ENCODE measurements at places on chromosomes 1 and 21.

DNA sequence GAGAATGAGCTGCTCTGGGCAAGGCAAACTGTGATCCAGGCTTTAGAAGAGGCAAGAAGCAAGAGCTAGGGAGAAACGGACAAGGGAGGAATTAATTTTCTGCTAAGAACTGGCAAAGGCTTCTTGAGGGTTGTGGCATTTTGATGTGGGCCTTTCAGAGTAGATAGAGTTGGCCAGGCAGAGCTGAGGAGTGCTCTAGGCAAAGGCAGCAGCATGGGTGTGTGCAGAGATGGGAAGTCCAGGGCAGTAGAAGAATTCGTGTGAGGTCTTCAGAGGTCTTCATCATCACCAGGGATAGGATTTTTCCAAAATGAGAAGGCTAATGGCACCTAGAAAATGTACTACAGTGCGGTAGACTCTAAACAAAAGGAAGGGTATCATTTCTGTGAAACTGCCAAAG is 237.8 kb downstream of the LTN1 start:
- DNase-seq: no peak

DNA sequence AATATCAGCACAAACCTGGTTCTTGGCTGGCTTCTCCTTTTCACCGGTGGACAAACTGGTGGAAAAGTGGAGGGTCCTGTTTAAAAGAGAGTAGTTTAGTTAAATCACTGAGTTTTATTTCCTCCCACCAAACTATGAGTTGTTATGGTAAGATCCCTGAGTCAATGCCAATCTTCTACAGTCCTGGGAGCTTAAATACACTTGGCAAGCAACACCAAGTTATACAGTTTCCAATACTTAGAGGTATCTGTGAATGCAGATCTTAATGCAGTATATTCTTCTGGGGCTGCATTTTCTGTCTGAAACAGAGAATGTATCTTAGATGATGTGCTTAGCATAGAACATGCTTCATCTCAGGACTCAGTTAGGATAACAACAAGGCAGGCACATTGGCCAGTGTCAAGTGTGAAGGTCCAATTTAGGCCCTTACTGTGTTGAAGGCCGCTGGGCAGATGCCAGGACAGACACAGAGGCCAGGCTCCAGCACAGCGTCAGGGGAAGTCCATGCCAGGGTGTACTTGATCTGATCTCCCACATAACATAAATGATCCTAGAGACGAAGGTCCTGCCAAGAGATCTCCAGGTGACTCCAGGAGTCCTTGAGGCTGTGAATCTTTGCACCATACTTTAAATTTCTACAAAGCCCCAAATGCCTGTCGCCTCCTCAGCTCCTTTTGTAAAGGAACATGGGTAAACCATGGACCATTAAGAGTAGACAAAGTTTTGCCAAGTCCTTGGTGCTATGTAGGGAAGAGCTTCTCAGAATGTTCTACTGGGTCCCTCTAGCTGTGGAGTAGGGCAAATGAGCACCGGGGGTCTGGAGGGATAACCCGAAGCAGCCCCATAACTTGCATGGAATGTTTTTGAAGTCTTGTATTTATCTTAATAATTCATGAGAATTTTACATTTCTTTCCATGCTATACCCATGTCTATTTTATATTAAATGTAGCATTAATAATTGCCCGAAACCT is 76.8 kb downstream of the KCNJ15 start:
- no peak for DNase-seq

- no peak for DNase-seq
Measured at GRCh38 chr21:38721055-38721454, 84.7 kb upstream of the ETS2 start.

GRCh38 chr1:152413909-152414308 is at the start of gene CRNN:
Gene CRNN, minus strand, starts transcription at chr1:152414263. Its CDS starts 2,030 bp downstream, at chr1:152412233.
- no peak for DNase-seq

GRCh38 chr1:43763497-43763973 is 56.2 kb downstream of the ST3GAL3 start:
- peak; percentile 63 for DNase-seq

DNA sequence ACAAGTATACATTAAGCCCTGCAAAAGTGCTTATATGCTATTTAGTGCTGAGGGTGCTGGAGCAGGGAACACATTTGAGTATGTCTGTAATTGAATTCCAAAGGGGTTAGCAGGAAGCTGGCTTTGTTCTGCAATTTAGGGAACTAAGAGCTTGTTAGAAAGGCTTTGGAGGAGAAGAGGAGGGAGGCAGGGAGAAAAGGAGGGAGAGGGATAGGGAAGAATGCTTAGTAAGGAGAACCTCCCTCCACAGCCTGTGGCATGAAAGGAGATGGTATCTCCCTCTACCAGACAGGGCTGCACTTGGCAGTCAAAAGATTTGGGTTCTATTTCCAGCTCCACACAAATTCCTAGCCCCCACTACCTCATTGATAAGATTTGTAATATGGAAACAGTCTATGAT is 217.8 kb downstream of the DAB1 start:
- no peak for DNase-seq

GRCh38 chr1:201747261-201747660 is 81.7 kb upstream of the IPO9 start:
- no peak for DNase-seq

DNA sequence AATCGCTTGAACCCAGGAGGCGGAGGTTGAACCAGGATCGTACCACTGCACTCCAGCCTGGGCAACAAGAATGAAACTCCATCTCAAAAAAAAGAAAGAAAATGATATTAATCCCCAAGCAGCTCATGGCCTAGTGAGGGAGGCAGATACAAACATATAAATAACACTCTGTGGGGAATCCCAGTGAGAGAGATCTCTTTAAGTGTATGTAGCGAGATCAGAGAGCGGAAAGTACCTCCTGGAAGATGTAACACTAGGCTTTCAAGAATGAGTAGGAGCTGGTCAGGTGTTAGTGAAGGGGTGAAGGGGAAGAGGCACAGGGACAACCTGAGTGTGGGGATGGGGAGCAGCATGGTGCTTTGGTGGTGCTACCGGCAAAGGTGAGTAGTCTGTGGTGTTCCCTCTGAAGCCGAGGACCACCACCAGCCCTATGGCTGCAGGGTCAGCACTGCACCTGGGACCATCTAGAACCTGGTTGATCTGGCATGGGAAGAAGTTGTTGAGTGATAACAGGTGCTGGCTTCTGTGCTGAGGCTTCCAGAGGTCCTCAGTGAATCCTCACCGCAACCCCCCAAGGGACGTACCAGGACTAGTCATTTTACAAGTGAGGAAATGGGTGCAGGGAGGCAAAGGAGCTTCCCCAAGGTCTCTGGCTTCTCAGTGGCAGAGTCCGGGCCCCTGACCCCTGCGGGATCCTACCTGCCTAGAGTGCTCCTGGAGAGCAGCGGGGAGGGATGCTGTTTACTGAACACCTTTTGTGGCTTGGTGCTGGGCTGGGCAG is 367.6 kb upstream of the VAMP3 start:
- DNase-seq: no peak

GRCh38 chr1:112146201-112146715 is 156.8 kb upstream of the KCND3 start:
- DNase-seq: peak; percentile 88

GRCh38 chr1:201999625-202000238 is 10.7 kb upstream of the ELF3 start:
- DNase-seq: peak; percentile 37

DNA sequence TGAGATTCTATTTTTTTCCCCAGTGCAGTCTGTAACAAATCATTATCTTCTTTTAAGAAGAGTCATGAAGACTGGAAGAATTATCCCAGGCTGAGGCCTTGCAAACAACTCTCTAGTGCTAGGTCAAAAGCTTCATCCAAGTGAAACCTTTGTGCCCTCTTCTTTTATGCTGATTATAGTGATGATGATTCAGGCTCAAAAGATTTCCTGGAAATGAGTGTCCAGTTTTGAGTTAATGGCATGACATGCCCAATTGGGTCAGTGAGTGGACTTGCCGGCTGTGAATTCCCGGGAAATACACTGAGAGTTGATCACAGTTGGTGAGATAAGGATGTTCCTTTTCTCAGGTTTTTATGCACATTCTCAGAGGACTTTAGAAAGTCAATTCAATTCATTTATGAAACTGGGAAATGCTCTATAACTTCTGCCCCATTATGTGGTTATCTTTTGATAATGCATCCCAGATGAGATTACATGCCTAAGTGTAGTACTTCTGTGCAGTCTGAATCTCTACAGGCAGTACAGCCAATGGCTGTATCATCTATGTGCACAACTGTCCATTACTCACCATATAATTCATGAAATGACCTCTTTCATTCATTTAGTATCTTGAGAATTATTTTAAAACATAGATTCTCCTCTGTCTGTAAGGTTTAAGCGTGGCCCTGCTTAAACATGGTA is 66.2 kb downstream of the S1PR1 start:
- no peak for DNase-seq

DNA sequence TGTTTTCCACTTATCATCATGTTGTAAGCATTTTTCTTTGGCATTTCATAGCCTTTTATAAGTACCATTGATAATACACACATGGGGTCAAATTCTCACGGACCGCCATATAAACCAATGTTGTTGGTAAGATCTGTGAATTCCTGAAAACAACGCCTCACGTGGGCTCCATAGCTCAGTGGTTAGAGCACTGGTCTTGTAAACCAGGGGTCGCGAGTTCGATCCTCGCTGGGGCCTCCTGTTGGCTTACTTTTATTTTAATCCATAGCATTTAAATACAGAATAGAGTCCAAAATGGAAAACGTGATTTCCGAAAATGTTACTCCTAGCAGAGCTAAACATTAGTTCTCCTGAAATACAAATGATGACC is 83.1 kb downstream of the HHIPL2 start:
- peak; percentile 14 for DNase-seq

- DNase-seq: no peak
Measured at GRCh38 chr1:204729516-204729915, 44.0 kb upstream of the LRRN2 start.

- DNase-seq: peak; percentile 42
Measured at GRCh38 chr1:147504801-147505311, 36.4 kb upstream of the BCL9 start.

DNA sequence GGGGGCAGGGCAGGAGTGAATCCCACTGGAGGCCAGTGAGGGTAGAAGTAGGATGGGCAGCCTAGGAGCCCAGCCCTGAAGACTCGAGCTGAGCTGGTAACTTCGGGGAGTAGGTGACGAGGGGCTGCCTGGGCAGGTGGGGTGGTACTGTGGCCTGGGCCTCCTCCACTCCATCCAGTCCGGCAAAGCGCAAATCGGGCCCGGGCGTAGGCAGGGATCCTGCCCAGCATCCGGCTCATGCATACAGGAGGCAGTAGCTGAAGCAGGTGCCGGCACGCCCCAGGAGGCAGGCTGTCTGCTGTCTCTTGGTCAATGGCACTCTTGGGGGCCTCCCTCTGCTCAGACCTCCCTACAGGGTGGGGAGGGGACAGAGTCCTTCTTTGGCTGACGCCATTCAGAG is 1.3 kb upstream of the TNFRSF25 start:
- peak; percentile 84 for DNase-seq

DNA sequence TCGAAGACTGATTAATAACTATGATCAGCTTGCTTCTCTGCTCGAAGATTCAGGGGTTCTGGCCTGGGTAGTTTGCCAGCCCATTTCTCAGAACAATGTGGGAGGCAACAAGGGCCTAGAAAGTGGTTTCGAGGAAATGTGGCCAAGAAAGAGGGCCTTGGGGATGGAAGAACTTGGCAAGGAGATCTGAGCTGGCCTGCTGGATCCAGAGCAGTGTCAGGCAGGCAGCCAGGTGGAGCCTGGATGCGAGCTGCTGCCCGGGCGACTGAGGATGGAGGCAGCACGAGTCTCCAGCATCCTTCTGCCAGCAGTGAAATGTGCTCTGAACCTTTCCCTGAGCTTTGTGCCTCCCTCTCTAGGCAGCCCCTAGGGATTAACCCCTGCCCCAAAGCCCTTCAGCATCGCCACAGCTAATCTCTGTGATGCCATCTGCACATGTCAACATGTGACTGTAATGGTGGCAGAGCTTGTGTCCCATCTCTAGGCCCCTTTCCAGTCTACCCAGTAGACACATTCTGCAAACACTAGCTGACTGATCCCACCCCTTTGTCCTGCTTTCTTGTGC is 61.0 kb upstream of the NEK2 start:
- no peak for DNase-seq

DNA sequence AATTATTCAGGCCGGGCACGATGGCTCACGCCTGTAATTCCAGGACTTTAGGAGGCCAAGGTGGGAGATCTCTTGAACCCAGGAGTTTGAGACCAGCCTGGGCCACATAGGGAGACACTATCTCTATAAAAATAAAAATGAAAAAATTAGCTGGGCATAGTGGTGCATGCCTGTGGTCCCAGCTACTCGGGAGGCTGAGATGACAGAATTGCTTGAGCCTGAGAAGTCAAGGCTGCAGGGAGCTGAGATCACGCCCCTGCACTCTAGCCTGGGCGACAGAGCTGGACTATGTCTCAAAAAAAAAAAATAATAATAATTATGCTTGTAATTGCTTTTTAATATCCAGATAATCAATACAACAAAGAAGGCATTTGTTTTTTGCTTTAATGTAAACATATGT is 91.3 kb downstream of the RIPK4 start:
- no peak for DNase-seq

DNA sequence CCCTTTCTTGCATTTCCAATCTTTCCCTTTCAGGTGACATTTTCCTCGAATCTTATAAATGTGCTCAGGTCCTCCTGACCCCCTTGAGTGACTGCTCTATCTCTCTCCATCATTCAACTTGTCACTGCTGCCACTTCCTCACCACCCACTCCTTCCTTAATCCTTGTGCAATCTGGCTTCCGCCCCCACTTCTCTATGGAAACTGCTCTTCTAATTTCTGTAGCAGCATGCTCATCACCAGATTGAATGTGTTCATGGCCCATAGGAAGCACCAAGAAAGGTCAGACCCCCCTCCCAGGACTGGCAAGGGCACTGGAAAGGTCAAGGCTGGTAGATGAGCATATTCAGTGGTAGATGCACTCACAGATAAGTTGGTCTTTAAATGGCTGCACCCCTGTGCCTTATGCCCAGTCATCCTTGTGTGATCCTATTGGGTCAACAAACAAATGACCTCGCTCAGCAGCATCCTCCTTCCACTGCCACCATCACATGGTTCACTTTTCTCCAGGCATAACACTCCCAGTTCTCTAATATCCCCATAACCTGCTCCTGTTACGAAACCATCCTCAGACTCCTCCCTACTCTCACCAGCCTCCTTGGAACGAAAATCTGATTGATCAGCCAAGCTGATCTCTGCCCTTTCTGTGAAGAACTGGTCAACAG is 288.5 kb upstream of the POU3F1 start:
- DNase-seq: no peak

DNA sequence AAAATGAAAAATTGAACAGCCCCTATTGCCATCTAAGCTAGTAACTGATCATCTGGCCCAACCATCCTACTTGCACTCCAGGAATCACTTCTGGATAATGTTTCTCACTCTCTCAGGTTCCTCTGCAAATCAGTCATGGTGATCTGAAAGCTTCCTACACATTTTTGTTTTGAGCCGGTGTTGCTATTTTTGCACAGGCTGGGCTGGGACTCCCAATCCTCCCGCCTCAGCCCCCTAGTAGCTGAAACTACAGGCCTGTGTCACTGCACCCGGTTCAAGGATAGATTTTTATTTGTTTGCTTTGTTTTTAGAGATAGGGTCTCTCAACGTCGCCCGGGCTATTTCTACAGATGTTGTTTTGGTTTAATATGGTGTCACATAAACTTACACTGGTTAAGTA is 40.5 kb upstream of the HMCN1 start:
- no peak for DNase-seq

- DNase-seq: no peak
Measured at GRCh38 chr21:38303300-38303699, 46.5 kb downstream of the KCNJ15 start.
